NCI-H1092 treated with DMSO at 0.1 percent for 48 hours (cell line): ENCODE measurements at places on chromosomes 16 and 17.

DNA sequence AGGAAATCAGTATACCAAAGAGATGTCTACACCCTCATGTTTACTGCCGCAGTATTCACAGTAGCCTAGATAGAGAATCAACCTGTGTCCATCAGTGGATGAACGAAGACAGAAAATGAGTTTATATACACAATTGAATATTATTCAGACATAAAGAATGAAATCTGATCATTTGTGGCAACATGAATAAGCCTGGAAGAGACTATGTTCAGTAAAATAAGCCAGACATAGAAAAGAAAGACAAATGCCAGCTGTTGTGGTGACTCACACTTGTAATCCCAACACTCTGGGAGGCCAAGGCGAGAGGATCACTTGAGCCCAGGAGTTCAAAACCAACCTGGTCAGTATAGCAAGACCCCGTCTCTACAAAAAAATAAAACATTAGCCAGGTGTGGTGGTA, 16.1 kb downstream of the NUDT16L1 start:
- no peak for DNase-seq

GRCh38 chr16:5820472-5820871, 722.9 kb upstream of the EEF2KMT start:
- DNase-seq: no peak

GRCh38 chr16:27427538-27427937, 25.6 kb downstream of the IL21R start:
- no peak for DNase-seq

- no peak for DNase-seq
These were observed 58.3 kb downstream of the NOS2 start for GRCh38 chr17:27741971-27742575.

- no peak for DNase-seq
These were observed 1.2 kb downstream of the TMC6 start for GRCh38 chr17:78127239-78127887.

- peak; percentile 70 for DNase-seq
These were observed at the start of gene GLIS2 for GRCh38 chr16:4315186-4316107. TSS of gene GLIS2 (plus strand) at chr16:4316067. CDS start at chr16:4332281, 16,214 bp downstream.

- DNase-seq: no peak
These were observed 236.4 kb downstream of the CCDC182 start for GRCh38 chr17:57508671-57509070.

DNA sequence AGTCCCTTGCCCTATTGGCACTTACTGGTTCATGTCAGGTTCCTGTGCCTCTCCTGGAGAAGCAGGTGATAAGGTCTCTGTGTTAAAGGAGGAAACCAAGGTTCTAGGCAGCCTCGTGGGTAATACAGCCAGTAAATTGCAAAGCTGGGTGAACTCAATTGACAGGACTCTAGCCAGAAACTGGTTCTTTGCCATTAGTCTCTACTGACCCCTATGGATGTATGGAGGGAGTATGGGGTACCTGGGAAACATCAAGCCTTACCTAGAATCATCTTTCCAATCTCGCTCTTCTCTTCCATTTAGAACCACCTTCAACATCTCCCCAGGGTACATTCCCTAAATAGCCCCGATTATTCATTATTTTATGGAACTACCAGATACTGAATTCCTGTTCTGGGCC, 169.3 kb downstream of the CDH13 start:
- no peak for DNase-seq

DNA sequence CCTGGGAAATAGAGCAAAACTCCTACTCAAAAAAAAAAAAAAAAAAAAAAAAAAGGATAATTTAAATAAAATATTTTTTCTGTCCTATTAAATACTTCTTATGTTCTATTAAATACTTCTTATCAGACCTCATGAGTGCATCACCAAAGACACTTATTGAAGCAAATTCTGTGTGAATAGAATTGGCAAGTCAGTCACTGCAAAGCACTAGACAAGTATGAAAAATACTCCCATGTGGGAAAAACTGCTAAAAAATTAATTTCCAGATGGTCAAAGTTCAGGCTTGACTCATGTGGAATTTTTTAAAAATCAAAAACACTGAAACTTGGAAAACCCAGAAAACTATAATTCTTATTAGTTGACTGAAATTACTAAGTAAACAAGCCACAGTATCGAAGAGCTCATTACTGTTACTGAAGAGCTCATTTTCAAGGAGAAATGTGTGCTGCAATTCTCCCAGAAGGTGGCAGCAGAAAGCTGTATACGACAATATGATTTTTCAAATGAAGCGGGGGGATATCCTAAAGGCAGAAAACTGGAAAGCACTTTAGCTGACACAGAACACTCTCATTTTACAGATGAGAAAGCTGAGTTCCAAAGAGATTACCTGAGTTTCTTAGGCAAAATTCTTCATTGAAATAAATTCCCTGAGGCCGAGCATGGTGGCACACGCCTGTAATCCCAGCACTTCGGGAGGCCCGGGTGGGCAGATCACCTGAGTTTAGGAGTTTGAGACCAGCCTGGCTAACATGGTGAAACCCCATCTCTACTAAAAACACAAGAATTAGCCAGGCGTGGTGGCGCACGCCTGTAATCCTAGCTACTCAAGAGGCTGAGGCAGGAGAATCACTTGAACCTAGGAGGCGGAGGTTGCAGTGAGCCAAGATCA, 15.9 kb upstream of the FBXO47 start:
- DNase-seq: peak; percentile 61

DNA sequence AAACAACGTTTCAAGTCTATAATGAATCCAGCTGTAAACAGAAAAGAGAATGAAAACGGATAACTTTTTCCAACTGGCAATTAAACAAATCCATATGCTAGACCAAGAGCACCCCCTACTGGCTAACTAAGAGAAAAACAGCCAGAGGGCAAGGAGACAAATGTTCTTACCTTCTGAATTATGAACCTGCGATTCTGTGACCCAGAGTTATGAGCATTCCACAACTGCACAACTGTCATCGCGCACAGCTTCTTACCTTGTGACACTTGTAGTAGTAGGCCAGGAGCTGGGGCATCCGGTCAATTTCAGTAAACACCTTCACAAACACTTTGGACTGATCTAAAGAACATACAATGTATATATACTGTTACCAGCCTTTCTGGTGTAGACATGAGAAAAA, 18.6 kb downstream of the COG7 start:
- DNase-seq: peak; percentile 75

- peak; percentile 67 for DNase-seq
These were observed 84.4 kb upstream of the PLCG2 start for GRCh38 chr16:81694494-81695280.

GRCh38 chr17:83185023-83186002, 105.9 kb downstream of the METRNL start:
- no peak for DNase-seq

DNA sequence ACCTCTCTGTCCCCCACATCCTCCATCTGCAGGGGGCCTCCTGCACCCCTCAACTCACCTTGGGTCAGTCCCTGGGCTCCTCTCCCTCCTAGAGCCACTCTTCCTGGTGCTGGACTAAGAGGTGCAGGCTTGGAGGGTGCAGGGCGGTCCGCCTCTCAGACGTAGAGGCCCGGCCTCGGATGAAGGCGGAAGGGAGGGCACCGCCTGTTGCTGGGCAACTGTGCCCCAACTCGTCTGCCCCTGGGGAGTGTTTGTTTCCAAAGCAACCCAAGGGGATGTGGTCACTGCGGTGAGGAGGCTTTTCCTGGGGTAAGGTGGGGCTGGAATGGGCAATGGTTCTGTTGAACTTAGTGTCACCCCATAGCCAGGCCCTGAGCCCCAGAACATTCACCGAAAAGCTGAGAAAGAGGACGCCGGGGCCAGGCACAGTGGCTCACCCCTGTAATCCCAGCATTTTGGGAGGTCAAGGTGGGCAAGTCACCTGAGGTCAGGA, at the start of gene C16orf54:
Gene C16orf54 (minus strand): TSS at position 138 of the 493 bp plus-strand sequence. CDS start 1,039 bp downstream, outside the sequence.
- DNase-seq: no peak

DNA sequence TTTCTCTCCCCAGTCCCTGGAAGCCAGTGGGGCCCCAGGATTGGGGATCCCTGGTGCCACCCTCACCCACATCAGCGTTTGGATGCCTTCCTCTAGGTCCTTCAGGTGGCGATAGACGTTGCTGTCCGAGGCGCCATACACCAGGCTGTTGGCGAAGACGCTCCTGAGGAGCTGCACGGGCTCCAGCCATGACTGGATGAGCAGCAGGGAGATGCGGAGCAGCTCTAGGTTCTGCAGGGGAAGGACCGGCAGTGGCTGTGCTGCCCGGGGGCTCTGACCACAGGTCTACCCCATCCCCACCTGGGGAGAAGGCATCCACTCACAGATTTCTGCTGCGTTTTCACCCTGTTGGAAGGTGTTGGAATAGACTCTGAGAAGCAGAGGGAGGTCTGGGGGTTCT, 1.0 kb downstream of the GH2 start:
- no peak for DNase-seq

DNA sequence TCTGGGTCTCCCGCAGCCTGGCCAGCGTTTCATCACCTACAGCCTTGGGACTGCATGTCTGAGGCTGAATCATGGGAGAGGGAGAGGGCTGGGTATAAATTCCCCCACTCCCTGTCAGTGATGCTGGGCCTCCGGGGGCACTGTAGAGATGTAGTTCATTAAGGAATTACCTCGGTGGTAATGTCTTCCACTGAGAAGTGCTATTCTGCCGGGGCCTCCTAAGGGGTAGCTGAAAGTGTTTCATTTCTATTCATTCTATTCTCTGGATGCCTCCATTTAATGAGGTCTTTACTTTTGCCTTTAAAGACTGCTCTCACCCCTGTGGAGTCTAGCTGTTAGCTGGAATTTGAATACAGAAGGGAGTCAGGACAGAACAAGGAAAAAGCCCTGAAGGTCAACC, 116.4 kb upstream of the HS3ST4 start:
- DNase-seq: no peak

DNA sequence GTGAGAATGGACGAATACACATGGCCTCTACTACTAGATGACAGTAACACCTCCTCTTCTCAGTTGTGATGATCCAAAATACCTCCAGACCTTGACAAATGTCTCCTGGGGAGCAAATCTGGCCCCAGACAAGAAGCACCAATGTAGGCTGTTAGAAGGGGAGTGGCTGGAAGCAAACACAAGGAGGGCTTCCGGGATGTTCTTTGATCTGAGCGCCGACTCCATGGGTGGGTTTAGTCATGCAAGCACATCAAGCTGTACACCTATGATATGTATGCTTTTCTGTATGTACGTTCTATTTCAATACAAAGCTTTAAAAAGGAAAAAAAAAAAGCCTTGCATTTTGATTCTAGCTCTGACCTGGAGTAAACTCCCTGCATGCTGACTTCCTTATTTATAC, 61.4 kb downstream of the ARHGAP17 start:
- DNase-seq: no peak

- DNase-seq: no peak
These were observed 1.1 kb upstream of the GABARAP start for GRCh38 chr17:7243453-7243729.

DNA sequence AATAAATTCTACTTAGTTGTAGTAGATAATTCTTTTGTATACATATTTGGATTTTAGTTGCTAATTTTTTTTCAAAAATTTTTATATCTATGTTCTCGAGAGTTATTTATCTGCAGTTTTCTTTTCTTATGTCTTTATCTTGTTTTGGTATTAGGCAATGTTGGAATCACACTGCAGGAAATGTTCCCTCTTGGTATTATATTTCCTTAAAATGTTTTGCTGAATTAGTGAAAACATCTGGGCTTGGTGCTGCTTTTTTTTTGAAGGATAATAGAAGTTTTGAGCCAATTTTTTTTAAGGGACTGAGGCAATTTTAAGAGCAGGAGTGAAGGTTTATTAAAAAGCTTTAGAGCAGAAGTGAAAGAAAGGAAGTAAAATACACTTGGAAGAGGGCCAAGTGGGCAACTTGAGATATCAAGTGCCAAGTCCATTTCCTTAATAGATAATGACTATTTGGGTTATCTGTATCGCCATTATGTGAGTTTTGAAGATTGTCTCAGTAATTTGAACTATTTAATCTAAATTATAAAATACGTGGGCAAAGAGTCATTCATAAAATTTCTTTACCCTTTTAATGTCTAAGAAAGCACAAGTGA, 1390.1 kb upstream of the CDH8 start:
- DNase-seq: no peak

- DNase-seq: peak; percentile 88
These were observed 191.0 kb upstream of the RPL38 start for GRCh38 chr17:74012465-74012864.

DNA sequence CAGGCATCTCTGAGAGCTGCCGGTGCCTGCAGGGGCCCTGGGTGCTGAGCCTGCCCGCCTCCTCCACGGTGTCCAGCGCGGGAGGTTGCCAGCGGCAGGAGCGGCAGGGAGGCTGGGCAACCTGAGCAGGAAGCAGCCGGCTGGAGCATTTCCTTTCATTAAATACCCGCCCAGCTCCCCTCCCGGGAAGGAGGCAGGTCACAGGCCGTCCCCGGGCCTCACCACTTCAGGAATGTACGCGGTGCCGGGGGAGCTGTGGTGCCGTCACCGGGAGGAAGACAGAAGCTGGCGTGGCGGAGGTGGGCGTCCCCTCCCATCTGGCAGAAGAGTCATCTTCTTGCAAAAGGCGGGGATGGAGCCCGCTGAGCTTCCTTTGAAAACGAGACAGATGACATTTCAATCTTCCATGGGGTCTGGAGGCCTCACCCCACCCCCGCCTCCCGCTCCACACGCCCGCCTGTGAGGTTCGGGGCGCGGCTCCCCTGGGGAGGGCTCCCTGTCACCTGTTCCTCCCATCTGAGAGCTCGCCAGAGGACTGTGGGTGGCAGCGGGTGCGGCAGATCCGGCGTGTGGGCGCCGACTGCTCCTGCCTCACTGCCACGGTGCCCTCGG, 16.0 kb downstream of the SOX8 start:
- DNase-seq: no peak

DNA sequence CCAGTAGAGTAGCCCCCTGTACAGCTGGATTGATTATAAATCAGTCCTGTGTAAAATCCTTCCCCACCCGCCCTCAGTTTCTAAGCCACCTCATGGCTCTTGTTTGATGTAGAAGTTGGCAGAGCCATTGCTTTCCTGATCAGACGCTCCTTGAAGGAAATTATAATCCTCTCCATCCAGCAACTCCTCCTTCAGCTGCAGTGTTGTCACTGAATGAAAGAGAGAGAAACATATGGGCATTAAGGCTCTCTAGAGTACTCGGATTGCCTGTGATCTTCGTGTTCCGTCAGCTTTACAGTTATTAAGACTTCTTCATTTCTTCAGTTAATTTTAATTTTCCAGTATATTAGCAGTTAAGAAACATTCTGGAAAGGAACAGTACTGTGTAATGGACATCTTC, 14.3 kb downstream of the NME2 start:
- no peak for DNase-seq

GRCh38 chr17:41665566-41666236, 23.0 kb upstream of the EIF1 start:
- peak; percentile 85 for DNase-seq

DNA sequence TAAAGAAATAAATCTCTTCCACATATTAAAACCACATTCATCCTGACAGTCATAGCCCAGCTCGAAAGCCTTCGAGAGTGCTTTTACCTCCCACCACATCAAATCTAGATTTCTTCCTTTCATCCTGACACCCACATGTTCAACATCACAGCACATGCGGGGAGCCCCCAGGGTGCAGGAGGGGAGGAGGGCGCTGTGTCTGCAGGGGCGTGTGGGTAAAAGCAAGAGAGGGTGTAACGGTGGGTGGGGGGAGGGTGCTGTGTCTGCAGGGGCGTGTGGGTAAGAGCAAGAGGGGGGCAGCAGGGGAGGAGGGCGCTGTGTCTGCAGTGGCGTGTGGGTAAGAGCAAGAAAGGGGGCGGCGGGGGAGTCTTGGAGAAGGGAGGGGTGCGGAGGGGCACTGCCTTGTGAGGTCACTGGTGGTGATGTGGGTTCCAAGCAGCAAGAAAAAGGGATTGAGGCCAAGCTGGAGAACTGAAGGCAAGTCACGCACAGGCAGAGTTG, 34.7 kb downstream of the ADCY9 start:
- no peak for DNase-seq

GRCh38 chr16:27426423-27427408, 24.7 kb downstream of the IL21R start:
- peak; percentile 57 for DNase-seq
